ENCODE measurements at places on chromosomes 2 and 18.
A peak's percentile ranks its signal among the peaks of the same experiment; 100 is the strongest.

DNA sequence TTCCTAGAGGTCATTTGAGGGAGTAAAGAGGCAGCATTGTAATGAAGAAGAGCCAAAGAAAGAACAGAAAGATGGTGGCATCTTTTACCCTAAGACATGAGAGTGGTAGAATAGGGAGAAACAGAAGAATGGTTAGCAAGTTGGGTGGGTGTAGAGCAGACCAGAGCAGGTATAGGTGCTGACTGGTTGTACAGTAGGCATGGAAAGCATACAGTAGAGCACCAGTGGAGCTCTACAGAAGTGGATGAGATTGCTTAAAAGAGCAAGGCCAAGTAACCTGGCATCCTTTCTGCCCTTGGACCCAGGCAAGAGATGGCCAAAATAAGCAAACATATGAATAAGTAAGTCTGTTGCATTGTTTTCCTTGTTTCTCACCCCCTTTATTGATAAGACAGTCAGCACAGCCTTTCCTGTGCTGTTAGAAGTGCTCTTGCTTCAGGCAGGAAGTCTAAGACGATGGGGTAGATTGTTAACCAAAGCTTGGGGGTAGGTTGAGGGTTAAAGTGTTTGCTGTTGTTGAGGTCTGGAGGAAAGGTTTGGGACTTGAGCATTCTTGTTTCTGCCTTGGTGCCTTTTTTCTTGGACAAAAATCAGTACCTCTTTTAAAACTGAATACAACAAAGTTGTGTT, 76.9 kb downstream of the DIS3L2 start:
- no peaks in the 10 kb centered on the region for H3K36me3 ChIP-seq
- no peaks in the 10 kb centered on the region for H3K27me3 ChIP-seq
- no peak overlapping the region for H3K27ac ChIP-seq
- no peak overlapping the region for H3K4me3 ChIP-seq
- H3K4me1 ChIP-seq = no peaks in the 10 kb centered on the region

DNA sequence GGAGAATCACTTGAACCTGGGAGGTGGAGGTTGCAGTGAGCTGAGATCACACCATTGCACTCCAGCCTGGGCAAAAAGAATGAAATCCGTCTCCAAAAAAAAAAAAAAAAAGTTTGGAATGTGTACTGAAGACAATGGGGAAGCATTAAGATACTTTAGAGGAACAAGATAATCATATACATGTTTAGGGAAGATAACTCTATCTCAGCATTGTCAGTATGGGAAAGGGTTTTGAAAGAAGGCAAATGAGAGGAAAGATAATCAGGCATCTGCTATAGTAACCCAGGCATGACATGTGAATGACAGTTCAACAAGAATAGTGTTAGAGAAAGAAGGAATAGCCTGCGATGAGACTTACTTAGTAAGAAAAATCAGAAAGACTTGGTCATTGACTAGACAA, 112.0 kb downstream of the ATAD2B start:
- no peak overlapping the region for H3K4me3 ChIP-seq
- no peaks in the 10 kb centered on the region for H3K4me1 ChIP-seq
- H3K36me3 ChIP-seq = peaks cover 2% of the 10 kb centered on the region
- DNase-seq = no peak
- H3K27me3 ChIP-seq = no peaks in the 10 kb centered on the region
- no peak overlapping the region for H3K27ac ChIP-seq

DNA sequence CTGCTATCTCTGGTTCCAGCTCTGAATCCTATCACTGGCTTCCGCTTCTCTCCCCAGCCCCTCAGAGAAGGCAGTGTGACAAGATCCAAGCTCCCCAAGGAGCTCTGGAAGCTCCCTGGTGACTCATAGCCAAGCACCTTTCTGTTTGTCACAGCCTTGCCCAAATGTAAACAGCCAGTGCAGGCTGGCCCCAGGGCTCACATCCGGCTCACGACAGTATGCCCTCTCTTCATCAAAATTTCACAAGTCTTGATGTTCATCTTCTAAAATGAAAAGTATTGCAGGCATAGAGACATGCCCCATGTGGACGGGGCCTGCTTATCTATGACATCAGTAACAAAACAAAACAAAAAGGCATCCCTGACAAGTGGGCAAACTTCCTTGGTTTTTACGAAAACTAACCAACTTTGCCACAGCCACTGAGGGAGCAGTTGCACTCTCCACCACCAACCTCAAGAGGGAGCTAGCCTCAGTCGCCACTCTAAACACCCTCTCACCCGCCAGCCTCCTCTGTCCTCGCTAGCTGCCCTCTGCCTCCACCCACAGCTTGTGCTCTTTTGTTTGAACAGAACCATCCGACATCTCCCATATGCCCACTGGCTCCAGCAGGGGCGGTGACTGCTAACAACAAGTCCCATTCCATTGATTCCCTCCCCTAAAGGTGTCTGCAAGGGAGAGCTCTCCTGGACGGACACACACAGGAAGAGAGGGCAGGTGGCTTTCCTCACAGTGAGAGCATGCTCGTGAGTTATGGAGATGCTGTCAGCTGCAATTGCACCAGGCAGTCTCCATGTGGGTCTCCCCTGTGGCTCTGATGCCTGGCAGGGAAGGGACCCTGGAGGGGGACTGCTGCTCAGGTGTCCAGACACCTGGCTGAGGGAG, 71.0 kb upstream of the DAPL1 start:
- H3K4me1 ChIP-seq = peaks cover 23% of the 10 kb centered on the region
- no peaks in the 10 kb centered on the region for H3K27me3 ChIP-seq
- H3K27ac ChIP-seq = no peak overlapping the region
- H3K36me3 ChIP-seq = no peaks in the 10 kb centered on the region
- H3K4me3 ChIP-seq = no peak overlapping the region

- no peaks in the 10 kb centered on the region for H3K27me3 ChIP-seq
- no peak for DNase-seq
- no peak overlapping the region for H3K27ac ChIP-seq
- H3K36me3 ChIP-seq = no peaks in the 10 kb centered on the region
- H3K4me3 ChIP-seq = no peak overlapping the region
- no peaks in the 10 kb centered on the region for H3K4me1 ChIP-seq
Measured at GRCh38 chr2:190023860-190024259, 38.7 kb downstream of the MSTN start.

- no peaks in the 10 kb centered on the region for H3K36me3 ChIP-seq
- H3K4me3 ChIP-seq = no peak overlapping the region
- no peak for DNase-seq
- no peaks in the 10 kb centered on the region for H3K27me3 ChIP-seq
- peaks cover 55% of the 10 kb centered on the region for H3K4me1 ChIP-seq
Measured at GRCh38 chr2:100755441-100755840, 64.5 kb upstream of the NPAS2 start.

DNA sequence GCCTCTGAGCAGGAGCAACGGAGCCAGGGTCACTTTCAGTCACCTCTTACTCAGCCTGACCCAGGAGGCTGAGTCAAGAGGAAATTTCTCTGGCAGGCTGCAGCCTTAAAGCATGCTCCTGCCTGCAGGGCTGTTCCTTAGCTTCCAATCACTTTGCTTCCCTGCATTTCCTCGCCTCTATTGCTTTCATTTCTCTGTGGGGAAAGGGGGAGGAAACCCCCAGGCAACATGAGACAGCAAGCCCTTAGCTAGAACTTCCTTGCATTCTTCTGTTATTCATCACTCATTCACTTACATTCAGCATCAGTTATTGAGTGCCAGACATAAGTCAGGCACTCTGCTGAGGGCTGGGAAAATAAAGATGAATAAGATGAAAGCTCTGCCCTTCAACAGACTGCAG, 13.0 kb downstream of the XDH start:
- H3K4me1 ChIP-seq = no peaks in the 10 kb centered on the region
- H3K4me3 ChIP-seq = no peak overlapping the region
- DNase-seq = no peak
- H3K27ac ChIP-seq = no peak overlapping the region
- H3K36me3 ChIP-seq = no peaks in the 10 kb centered on the region

DNA sequence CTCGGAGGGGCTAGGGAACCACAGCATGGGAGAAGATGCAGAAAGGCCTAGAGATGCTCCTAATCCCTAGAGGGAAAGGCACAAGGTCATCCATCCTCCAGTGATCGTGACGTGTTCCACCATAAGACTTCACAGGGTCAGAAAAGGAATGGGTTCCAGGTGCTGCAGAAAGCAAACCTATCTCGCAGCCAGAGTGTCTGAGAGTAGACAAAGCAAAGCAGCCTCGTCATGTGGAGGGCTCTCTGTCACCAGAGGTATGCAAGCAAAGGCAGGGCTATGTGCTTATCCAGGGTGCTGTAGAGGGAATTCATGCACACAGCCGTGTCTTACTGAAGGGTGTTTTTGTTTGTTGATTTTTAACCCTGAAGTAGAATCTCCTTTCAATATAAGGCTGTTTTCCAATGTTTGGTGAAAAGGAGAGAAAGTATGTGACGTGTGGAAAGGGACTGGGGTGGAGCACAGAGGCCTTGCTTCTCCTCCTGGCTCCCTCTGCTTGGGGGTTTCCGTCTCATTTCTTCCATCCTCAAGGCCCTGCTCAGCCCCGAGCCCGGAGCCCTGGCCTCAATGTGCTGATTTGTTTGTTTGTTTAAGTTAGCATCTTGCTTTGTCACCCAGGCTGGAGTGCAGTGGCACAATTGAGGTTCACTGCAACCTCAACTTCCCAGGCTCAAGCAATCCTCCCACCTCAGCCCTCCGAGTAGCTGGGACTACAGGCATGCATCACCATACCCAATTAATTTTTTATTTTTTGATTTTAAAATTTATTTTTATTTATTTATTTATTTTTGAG, 3.0 kb downstream of the GPR55 start:
- no peaks in the 10 kb centered on the region for H3K27me3 ChIP-seq
- H3K4me3 ChIP-seq = no peak overlapping the region
- no peak overlapping the region for H3K27ac ChIP-seq
- H3K4me1 ChIP-seq = no peaks in the 10 kb centered on the region
- DNase-seq = no peak

DNA sequence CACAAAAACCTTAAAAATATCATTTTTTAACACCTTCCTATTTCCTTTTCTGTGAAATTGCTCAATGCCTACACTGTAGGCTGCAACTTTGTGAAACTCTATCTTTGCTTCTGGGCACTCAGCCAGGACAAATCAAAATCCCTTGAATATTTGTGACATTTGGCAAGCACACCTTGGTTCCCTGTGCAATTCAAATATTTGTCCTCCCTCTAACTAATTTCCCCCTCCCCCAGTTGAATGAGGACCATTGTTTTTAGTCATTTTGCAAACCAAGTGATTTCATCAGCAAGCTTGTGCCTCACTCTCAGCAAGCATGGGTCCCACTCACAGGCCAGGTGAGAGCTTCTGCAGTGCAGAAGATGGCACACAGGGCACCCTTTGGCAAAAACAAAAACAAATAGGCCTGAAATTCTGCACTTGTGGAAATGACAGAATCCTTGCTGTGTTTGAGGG, 541.5 kb downstream of the CNTNAP5 start:
- H3K27me3 ChIP-seq = no peaks in the 10 kb centered on the region
- H3K27ac ChIP-seq = no peak overlapping the region
- no peak for DNase-seq

DNA sequence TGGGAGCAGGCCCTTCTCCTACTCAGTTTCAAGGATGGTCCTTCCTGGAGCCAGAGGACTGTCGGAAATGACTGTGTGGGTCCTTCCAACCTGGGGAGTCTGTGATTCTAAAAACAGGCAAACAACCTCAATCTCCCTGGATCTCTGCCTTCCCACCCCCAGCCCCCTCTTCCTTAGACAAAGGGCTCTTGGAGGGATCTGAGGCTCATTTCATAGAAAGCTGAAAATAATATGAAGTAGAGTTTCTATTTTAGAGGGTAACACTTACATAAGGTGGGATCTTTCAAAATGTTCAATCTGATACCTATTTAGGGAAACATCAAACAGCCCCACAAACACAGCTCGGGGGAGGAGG, 69.4 kb downstream of the RHOB start:
- H3K4me3 ChIP-seq = no peak overlapping the region
- peak overlapping the region; percentile 1 for H3K27ac ChIP-seq
- no peaks in the 10 kb centered on the region for H3K36me3 ChIP-seq
- no peaks in the 10 kb centered on the region for H3K27me3 ChIP-seq
- peaks cover 10% of the 10 kb centered on the region for H3K4me1 ChIP-seq

DNA sequence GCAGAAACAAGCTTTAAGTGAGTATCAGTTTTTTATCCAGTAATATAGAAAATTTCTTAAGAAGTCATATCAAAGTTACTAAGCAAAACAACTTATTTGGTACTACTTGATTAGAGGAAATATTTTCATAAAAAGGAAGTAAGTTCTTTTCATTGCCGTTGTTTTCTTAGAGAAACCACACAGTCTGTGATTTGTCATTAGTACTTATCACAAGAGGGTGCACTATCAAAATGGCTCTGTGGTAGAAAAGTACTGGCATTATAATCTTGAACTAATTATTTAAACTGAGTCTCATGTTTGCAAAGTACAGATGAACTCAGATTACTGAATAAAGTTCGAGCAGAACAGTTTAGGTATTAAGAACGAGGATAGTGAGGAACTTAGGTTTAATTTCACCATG, 93.4 kb downstream of the IKZF2 start:
- no peak overlapping the region for H3K27ac ChIP-seq
- no peak overlapping the region for H3K4me3 ChIP-seq
- DNase-seq = no peak
- H3K27me3 ChIP-seq = no peaks in the 10 kb centered on the region

- H3K4me1 ChIP-seq = peaks cover 6% of the 10 kb centered on the region
- no peaks in the 10 kb centered on the region for H3K27me3 ChIP-seq
- no peaks in the 10 kb centered on the region for H3K36me3 ChIP-seq
- DNase-seq = no peak
- no peak overlapping the region for H3K4me3 ChIP-seq
- no peak overlapping the region for H3K27ac ChIP-seq
Measured at GRCh38 chr2:160940699-160941098, 219.5 kb upstream of the TANK start.

DNA sequence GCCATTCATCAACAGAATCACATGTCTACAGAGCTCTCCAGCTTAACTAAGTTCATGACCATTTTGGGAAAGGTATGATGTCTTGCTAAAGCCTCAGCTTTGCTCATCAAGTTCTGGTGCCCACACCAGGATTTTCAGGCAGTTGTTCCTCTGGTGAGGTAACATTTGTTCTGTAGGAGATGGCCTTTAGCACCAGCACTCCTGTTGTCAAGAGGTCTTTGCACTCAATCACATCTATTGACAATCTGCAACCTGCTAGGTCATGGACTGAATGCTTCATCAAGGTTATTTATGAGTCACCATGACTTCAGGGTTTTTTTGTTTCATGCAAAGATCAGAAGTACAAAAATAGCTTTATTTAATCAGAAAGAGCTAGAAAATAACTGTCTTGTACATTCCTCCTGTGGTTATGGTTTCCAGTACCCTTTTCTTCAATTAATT, 36.6 kb upstream of the VIT start:
- H3K4me3 ChIP-seq = no peak overlapping the region
- H3K4me1 ChIP-seq = peaks cover 11% of the 10 kb centered on the region
- no peaks in the 10 kb centered on the region for H3K27me3 ChIP-seq
- no peak for DNase-seq
- H3K36me3 ChIP-seq = no peaks in the 10 kb centered on the region

GRCh38 chr18:21444465-21445212, 155.9 kb downstream of the ESCO1 start:
- H3K27ac ChIP-seq = no peak overlapping the region
- no peaks in the 10 kb centered on the region for H3K36me3 ChIP-seq
- H3K27me3 ChIP-seq = no peaks in the 10 kb centered on the region
- peak overlapping the region; percentile 39 for H3K4me3 ChIP-seq

GRCh38 chr2:43133708-43134570, 92.5 kb downstream of the ZFP36L2 start:
- H3K36me3 ChIP-seq = no peaks in the 10 kb centered on the region
- H3K27ac ChIP-seq = no peak overlapping the region
- no peaks in the 10 kb centered on the region for H3K27me3 ChIP-seq
- no peak for DNase-seq

Measured in thoracic aorta (tissue), 2 donors.